NCI-H1048 (cell line): ENCODE measurements at places on chromosomes 13 and 19.

- no peak for DNase-seq
These were observed 99.8 kb downstream of the GPR12 start for GRCh38 chr13:26660766-26661165.

- no peak for DNase-seq
These were observed 1216.0 kb downstream of the SLITRK5 start for GRCh38 chr13:88887045-88887662.

GRCh38 chr19:52034051-52034728 lies 6.0 kb upstream of the ZNF614 start:
- DNase-seq: no peak

DNA sequence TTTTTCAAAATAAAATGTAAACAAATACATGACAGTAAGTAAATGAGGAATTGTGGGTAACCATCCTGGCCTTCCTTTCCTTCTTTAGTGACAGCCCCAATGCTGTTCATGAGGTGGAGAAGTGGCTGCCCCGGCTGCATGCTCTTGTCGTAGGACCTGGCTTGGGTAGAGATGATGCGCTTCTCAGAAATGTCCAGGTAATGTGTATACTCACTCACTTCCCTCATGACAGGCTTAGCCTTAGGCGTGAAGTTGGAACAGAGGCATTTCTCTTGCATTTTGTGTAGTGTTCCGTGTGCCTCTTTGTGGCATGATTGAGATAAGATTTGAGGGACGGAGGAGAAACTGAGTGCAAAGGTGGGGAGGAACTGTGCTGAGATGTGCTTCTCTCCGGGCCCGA lies 12.0 kb downstream of the NAXD start:
- DNase-seq: no peak

- DNase-seq: no peak
These were observed 7.9 kb upstream of the RASA3 start for GRCh38 chr13:114140131-114140905.

DNA sequence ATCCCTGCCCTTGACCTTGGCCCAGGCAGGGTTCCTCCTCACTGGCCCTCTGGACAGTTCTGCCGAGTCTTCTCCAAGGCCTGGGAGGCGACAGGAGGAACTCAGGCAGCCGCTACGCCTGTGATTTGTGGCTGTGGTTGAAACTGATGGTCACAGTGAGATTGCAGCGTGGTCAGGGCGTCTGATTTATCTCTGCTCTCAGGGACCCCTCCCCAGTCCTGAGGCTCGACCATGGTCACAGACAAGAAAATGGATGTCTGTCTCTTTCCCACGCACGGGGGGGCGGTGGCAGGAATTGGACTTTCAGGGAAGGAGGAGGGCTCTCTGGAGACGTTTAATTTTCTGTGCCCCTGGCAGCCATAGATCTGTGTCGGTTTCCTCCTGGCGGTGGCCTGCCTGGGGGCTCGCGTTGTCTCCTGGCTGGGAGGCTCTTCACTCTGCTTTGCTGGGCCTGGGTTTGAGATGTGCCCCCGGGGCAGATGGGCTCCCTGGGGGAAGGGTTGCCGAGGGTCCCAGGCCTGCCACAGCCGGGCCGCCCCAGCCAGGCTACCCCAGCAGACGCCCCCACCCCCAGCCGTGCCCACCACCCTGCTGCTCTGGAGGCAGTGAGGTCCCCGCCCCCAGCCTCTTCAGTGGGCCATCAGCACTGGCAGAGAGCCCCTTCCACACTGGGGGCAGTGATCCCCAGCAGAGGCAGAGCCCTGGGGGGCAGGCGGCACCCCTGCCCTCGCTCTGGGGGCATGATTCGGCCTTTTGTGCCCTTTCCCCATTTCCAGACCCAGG lies 167.4 kb downstream of the KDM4B start:
- no peak for DNase-seq

DNA sequence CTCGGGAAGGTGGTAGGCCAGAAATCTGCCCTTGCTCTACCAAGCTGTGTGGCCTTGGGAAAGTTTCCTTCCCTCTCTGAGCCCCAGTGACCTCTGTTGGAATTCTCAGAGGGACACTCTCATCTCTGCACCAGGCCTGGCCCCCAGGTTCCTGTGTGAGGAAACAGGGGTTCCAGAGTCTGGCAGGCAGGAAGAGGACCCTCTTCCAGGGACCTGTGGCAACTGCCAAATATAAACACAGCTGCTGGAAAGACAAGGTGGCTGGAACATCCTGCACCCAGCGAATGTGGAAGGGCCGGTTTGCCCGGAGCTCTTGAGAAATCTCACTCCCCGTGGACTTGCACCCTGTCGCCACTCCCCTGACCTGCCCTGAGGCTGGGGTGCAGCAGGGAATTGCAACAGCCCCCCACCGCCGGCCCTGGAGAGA lies 52.8 kb downstream of the GADD45B start:
- DNase-seq: no peak

DNA sequence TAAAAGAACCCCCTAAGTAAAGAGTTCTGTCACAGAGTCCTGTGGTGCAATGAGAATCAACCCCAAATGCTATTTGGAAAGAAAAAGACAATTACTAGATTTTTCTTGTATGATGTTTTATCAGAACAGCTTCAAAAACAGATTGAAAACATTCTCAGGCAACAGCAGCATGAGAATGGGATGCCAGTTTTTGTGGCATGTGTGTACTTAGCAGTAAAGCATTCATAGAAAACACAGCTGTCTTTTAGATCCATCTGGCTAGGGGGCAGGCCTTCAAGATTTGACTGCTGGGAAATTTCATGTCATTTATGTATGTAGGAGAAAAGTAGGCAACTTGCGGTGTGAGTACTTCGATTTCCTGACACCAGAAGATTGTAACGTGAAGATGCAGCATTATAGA lies 170.5 kb upstream of the HTR2A start:
- no peak for DNase-seq

DNA sequence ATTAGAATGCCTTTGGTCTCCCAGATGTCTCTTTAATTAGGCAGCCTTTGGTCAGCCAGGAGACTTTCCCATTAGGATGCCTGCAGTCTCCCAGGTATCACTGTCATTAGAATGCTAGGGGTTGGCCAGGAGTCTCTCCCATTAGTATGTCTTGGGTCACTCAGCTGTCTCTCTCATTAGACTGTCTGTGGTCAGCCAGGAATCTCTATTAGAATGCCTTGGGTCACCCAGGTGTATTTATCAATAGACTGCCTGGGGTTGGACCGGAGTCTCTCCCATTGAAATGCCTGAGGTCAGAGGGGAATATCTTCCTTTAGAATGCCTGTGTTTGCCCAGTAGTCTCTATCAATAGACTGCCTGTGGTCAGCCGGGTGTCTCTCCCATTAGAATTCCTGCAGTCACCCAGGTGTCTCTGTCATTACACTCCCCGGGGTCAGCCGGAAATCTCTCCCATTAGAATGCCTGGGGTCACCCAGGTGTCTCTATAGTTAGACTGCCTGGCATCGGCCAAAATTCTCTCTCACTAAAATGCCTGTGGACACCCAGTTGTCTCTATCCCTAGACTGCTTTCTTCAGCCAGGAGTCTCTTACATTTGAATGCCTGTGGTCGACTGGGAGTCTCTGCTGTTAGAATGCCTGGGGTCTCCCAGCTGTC lies 1460.3 kb downstream of the UQCRFS1 start:
- no peak for DNase-seq

DNA sequence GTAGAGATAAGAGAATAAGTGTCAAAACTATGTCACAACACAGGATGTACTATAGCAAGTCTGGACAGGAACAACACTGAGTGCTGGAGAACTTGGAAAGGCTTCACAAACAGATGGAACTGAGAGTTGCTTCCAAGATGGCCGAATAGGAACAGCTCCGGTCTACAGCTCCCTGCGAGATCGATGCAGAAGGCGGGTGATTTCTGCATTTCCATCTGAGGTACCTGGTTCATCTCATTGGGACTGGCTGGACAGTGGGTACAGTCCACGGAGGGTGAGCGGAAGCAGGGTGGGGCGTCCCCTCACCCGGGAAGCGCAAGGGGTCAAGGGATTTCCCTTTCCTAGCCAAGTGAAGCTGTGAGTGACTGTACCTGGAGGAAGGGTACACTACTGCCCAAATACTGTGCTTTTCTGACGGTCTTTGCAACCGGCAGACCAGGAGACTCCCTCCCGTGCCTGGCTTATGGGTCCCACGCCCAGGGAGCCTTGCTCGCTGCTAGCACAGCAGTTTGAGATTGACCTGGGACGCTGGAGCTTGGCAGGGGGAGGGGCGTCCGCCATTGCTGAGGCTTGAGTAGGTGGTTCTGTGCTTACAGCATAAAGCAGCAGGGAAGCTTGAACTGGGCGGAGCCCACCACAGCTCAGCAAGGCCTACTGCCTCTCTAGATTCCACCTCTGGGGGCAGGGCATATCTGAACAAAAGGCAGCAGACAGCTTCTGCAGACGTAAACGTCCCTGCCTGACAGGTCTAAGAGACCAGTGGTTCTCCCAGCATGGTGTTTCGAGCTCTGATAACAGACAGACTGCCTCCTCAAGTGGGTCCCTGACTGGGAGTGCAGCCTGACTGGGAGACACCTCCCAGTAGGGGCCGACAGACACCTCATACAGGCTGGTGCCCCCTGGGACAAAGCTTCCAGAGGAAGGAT lies 46.0 kb downstream of the USP12 start:
- no peak for DNase-seq
